ENCODE measurements at places on chromosomes 11 and 22. TPM values are rescaled to one million over a fixed set of nuclear protein-coding genes. Genes with fewer than 3 reads are reported as not detected.

- H3K27ac ChIP-seq, result no peak overlapping the region
- DNase-seq, result no peak
- peaks cover 32% of the 10 kb centered on the region for H3K4me1 ChIP-seq
- no peaks in the 10 kb centered on the region for H3K27me3 ChIP-seq
Measured at GRCh38 chr11:78319453-78319955, 98.1 kb downstream of the GAB2 start.

GRCh38 chr11:62757846-62758788, 3.3 kb upstream of the POLR2G start:
- DNase-seq, result no peak
- no peak overlapping the region for H3K4me3 ChIP-seq
- no peak overlapping the region for H3K27ac ChIP-seq
- peaks cover 5% of the 10 kb centered on the region for H3K36me3 ChIP-seq
- peaks cover 26% of the 10 kb centered on the region for H3K4me1 ChIP-seq

DNA sequence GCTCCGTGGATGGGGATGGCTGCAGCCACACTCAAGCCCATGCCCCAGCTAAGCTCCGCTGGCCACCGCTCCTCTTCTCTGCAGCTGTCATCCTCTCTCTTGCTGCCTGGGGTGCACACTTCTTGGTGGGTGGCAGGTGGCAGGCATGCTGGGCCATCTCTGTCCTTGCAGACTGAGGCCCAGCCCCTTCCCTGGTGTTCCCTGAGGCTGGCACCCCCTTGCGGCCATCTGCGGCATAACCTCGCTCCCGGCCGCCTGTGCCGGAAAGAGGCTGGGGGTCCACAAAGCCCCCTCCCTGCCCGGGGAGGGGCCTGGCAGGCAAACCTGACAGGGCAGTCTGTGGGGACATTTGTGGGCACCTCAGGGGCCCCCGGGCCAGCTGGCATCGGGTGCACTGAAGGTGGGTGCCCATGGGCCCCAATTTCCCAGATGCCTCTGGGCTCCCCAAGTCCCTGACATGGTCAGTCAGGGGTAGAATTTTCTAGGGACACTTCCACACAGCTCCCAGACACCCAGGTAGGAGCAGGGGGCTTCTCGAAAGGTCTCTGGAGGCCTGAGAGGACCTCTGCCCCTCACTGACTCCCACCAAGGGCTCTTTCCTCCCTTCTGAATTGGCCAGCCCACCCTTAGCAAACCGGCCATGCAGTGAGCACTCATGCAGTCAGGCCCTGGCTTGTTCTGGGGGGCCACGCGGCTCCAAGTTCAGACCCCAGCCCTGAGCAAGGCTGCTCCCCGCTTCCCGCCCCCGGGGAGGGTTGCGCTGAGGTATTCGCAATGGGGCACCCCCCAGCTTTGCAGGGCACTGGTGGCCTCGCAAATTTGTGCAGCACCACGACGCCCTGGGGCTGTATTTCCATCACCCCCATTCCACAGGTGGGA, 23.5 kb upstream of the TH start:
- peak; percentile 52 for DNase-seq
- H3K36me3 ChIP-seq, result no peaks in the 10 kb centered on the region
- H3K4me1 ChIP-seq, result peaks cover 6% of the 10 kb centered on the region
- no peak overlapping the region for H3K4me3 ChIP-seq
- no peak overlapping the region for H3K27ac ChIP-seq

DNA sequence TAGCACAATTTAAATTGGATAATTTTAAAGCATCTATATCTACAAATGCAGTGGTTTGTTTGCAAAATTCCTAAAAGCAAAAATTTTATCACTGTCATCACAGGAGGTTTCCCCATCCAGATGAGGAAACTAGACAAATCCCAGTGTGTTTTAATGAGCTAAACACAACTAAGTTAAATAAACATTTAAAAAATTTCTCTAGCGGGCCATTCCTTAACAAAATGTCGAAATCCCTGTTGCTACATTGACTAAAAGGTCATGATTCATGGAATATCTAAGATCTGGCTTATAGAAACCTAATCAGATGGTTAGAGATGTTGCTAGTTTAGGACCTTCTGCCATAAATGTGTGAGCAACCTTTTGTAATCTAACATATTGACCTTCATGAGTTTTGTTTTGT, 107.3 kb upstream of the BDNF start:
- H3K27me3 ChIP-seq, result no peaks in the 10 kb centered on the region
- H3K4me3 ChIP-seq, result no peak overlapping the region
- H3K27ac ChIP-seq, result no peak overlapping the region
- DNase-seq, result no peak
- no peaks in the 10 kb centered on the region for H3K36me3 ChIP-seq
- H3K4me1 ChIP-seq, result no peaks in the 10 kb centered on the region

CFAP300 gene
- not detected for total RNA-seq

GRCh38 chr11:47105974-47106373, 70.7 kb downstream of the ARFGAP2 start:
- no peak overlapping the region for H3K4me3 ChIP-seq
- H3K4me1 ChIP-seq, result peaks cover 4% of the 10 kb centered on the region
- no peak for DNase-seq
- no peak overlapping the region for H3K27ac ChIP-seq
- no peaks in the 10 kb centered on the region for H3K36me3 ChIP-seq
- no peaks in the 10 kb centered on the region for H3K27me3 ChIP-seq

DNA sequence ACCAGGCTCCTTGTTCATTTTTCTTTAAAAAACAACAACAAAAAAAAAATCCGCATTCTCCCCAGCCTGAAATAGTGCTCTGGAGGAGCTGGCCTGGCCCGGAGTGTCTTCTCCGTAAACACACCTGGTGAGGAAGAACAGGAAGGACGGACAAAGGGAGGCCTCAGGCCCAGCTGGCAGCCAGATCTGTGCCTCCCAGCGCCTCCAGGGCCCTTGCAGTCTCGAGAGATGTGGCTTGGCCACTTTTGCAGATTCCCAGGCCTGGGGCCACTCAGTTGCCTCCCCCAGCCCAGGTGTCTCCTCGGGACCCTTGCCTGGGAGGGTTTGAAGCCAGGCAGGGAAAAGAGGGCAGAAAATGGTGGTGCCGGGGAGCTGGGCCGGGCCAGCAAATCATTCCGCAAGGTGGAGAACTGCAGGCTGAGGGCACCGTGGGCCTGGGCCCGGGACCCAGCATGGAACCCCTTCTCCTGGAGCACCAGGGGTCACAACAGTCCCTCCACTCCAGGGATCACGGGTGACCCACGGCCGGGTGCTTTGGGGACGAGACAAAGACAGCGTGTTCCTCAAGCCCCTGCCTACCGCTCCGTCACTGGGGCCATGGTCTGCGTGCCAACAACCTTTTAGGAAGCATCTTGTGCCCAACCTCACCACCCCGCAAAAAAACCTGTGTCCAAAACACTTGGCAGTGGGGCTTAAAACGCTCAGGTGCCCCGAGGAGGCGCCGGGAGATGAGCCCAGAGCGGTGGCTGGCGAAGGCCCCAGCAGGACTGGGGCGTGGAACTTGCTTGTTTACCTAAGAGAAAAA, 67.1 kb upstream of the WNT7B start:
- peaks cover 18% of the 10 kb centered on the region for H3K4me1 ChIP-seq
- H3K4me3 ChIP-seq, result peak overlapping the region; percentile 75
- H3K27me3 ChIP-seq, result peaks cover 2% of the 10 kb centered on the region
- H3K36me3 ChIP-seq, result no peaks in the 10 kb centered on the region
- no peak for DNase-seq
- peak overlapping the region; percentile 85 for H3K27ac ChIP-seq

- DNase-seq, result peak; percentile 66
- H3K27me3 ChIP-seq, result no peaks in the 10 kb centered on the region
- no peaks in the 10 kb centered on the region for H3K36me3 ChIP-seq
Measured at GRCh38 chr22:37492428-37493344, 6.5 kb upstream of the MFNG start.

DNA sequence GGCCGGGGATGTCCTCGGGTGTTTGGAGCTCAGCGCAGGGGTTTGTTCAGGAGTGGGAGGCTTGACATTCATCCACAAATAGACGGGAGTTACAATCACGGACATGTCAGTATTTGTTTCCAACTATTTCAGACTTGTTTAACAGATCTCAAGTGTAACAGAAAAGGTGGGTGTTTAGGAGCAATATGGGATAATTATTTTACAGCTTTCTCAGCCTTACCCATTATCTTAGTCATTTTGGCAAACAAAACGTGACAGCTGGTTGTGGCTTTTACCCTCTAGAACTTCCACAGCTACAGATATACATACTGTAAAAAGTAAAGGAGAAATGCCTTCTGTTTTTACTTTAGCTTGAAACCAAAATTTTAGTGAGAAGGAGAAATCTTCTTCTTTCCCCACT, 178.7 kb upstream of the TMEM45B start:
- H3K27me3 ChIP-seq, result no peaks in the 10 kb centered on the region
- H3K36me3 ChIP-seq, result no peaks in the 10 kb centered on the region

DNA sequence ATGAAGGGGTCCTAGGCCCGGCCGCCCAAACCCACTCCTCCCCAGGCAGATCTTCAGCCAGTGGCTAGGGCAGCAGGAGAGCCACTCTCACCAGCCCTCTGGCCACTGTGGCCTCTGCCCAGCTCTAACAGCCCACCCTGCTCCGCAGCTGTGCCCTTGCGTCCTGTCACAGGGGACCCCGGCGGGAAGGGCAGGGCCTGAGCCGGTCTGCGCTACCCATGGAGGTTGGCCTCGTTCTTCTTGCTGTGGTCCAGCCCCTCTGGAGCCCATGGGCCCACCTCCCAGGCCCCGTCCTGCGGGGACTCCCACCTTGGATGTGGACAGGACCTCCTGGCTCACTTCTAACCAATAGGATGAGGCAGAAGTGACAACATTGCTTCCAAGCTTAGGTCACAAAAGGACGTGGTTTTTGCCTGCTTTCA, 38.3 kb upstream of the TH start:
- no peaks in the 10 kb centered on the region for H3K27me3 ChIP-seq
- no peaks in the 10 kb centered on the region for H3K36me3 ChIP-seq
- no peak for DNase-seq
- H3K27ac ChIP-seq, result no peak overlapping the region

DNA sequence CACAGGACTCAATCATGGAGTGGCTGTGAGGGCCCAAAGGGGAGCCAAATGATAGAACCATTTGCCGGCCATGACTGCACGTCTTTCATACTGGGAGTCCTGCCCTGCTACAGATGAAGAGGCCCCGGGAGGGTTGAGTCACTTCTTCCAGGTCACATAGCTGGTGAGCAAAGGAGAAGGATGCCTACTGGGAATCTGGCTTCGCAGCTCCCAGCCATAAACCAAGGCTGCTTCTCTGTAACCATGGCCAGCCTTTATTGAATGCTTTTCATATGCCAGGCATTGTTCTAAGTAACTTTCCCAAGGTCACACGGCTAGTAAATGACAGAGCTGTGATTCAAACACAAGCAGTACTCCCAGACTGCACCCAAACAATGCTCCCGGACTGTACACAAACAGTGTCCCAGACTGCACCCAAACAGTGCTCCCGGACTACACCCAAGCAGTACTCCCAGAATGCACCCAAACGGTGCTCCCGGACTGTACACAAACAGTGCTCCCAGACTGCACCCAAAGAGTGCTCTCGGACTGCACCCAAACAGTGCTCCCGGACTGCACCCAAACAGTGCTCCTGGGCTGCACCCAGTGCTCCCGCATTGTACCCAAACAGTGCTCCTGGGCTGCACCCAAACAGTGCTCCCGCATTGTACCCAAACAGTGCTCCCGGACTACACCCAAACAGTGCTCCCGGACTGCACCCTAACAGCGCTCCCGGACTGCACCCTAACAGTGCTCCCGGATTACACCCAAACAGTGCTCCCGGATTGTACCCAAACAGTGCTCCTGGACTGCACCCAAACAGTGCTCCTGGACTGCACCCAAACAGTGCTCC, 89.8 kb downstream of the FBXO7 start:
- peaks cover 4% of the 10 kb centered on the region for H3K27me3 ChIP-seq
- no peaks in the 10 kb centered on the region for H3K4me1 ChIP-seq
- H3K36me3 ChIP-seq, result no peaks in the 10 kb centered on the region
- DNase-seq, result no peak

SPCS2 gene
- 186 TPM for total RNA-seq

CCDC134 gene
- 21.6 TPM for total RNA-seq

ANAPC15 gene
- 74.5 TPM for total RNA-seq

TMPRSS5 gene
- 0.52 TPM for total RNA-seq

C11orf87 gene
- not detected for total RNA-seq

DNA sequence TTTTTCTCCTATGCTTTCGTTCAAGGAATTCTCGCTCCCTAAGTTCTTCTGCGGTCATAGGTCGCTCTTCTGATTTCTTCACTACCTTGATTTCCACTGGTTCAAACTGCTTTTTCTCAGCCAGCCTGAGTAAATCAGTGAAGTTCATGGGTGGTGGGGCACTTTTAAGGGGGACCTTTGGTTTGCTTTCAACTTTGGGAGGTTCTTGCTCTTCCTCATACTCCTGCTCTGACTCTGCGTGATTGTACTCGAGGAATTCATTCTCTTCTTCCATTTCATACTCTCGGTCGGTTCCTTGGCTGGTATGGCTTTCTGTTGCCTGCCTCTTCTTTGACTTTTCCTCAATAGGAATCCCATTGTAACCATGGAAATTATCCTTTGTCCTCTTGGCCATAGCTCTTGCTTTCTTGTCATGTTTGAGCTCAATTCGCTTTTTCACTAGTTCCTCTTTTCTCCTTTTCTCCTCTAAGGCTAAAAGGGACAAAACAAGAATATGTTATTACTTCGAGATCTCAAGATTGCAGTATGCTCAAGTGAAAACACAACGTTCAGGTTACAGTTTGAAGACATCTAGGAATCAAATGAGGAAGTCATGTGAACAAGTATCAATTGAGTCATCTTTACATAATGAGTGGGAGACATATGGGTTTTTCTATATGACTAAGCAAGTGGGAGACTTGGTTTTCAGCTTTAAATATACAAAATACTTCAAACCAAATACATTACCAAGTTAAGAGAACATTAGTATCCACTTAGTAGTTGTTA, 16.2 kb downstream of the MISFA start:
- H3K4me1 ChIP-seq, result peaks cover 43% of the 10 kb centered on the region
- no peaks in the 10 kb centered on the region for H3K27me3 ChIP-seq
- no peak for DNase-seq
- H3K4me3 ChIP-seq, result no peak overlapping the region
- H3K27ac ChIP-seq, result peak overlapping the region; percentile 10

RASL10A gene
- 0.92 TPM for total RNA-seq

DNA sequence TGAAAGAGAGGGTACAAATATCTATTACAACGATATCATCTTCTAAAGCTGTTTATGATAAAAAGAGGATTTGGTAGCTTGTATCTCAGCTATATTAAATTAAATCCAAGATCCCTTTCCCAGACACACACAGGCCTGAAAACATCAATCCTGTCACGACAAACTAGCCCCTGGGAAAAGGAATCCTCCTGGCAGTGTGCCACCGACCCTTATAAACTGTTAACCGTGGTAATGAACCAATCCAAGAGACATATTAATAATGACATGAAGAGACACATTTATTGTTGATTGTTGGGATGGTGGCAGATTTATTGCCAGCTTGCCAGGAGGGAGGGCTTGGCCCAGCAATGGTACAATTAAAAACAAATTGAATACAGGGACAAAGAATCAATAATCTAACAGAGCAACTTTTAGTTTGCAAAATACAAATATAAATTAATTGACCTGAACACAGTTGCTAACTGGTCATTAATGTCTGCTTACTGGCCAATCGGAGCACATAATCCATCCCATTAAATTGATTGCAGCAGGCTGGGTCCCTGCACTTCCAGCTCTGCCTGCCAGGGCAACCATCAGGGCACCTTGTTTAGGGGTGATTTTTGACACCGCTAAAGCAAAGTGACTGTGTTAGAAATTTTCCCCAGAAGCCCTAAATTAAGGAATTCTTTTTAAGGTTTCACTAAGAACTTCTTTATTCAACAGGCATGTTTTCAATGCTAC, 887.6 kb downstream of the OPCML start:
- no peaks in the 10 kb centered on the region for H3K4me1 ChIP-seq
- DNase-seq, result no peak
- no peak overlapping the region for H3K27ac ChIP-seq
- H3K4me3 ChIP-seq, result no peak overlapping the region
- no peaks in the 10 kb centered on the region for H3K36me3 ChIP-seq

All from activated CD4-positive, alpha-beta T cell treated with anti-CD3 and anti-CD28 coated beads, Interleukin-2, amount 10 ng/mL, durations not matched to agents 7 days and 5 days (primary cell).